ENCODE measurements at places on chromosomes 7 and 10.

- DNase-seq = no peak
Measured at GRCh38 chr10:33623669-33624068, 289.2 kb upstream of the NRP1 start.

GRCh38 chr10:3568983-3569382, 216.0 kb downstream of the KLF6 start:
- DNase-seq = no peak

GRCh38 chr7:130841416-130841815, 107.4 kb upstream of the KLF14 start:
- no peak for DNase-seq

GRCh38 chr7:80583901-80584300, 54.5 kb upstream of the CD36 start:
- no peak for DNase-seq

DNA sequence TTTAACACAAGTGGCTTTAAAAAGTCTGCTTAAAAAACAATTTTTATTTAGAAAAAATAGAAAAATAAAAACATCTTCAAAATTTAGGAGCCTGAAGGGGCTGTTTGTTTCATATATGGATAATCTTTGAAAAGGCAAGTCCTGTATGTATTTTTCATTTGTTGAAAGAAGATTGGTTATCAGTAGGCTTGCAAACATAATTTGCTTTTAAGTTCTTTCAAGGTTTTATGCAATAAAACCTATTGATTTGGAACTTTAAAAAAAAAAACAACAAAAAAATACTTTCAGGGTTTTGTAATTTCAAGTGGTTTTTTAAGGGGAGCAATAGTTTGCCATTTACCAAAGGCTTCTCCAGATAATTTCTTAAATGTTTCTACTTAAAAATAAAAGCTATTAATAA, 35.6 kb downstream of the MPLKIP start:
- DNase-seq = no peak

DNA sequence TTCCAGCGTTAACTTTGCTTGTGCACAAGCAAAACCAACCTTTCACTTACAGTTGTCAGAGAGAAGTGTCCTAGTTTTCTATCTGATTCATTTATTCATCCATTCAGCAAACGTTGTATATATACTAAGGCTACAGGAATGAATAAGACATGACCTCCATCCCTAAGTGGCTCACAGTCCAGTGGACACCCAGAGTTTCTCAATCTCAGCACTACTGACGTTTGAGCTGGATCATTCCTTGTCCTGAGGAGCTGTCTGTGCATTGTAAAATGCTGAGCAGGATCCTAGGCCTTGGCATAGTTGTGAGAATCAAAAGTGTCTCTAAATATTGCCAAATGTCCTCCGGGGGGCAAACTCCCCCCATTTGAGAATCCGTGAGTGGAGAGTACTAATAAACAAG, 166.7 kb upstream of the PRKCQ start:
- DNase-seq = no peak

- no peak for DNase-seq
Measured at GRCh38 chr10:87079106-87079836, 15.4 kb downstream of the GLUD1 start.

DNA sequence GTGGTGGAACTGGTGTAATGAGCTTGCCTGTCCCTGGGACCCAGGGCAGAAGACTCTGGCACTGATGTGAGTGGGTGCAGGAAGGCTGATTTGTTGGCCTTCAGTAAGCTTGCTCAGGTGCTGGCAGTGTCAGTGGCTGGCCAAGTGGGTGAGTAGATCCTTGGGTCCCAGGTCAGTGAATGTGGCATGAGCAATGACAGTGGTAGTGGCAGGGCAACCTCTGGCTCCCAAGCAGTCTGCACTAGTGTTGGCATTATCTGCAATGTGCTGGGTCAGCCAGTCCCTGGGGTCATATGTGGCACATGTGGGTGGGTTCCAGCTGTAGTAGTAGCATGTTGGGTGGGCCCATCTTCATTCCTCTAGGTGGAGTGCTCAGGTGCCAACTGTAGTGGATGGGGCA, 640.9 kb upstream of the GRM3 start:
- DNase-seq = no peak

DNA sequence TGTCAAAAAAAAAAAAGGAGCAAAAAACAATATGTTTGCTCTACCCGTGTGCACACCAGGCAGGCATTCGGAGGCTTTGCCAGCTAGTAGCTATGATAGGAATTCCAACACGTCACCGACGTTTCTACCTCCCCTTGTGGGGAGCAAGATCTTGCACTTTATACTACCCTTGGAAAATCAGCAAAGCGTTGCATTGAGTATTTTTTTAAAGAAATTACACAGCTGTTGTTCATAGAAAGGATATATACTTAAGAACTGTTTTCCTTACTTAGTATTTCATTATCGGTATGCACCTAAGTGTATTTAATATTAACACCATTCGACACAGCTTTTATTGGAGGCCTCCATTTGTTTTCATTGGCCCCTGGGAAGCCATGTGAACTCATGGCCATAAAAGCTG, 159.9 kb upstream of the MGMT start:
- no peak for DNase-seq

GRCh38 chr10:79166312-79166721, 97.6 kb downstream of the ZMIZ1 start:
- no peak for DNase-seq

DNA sequence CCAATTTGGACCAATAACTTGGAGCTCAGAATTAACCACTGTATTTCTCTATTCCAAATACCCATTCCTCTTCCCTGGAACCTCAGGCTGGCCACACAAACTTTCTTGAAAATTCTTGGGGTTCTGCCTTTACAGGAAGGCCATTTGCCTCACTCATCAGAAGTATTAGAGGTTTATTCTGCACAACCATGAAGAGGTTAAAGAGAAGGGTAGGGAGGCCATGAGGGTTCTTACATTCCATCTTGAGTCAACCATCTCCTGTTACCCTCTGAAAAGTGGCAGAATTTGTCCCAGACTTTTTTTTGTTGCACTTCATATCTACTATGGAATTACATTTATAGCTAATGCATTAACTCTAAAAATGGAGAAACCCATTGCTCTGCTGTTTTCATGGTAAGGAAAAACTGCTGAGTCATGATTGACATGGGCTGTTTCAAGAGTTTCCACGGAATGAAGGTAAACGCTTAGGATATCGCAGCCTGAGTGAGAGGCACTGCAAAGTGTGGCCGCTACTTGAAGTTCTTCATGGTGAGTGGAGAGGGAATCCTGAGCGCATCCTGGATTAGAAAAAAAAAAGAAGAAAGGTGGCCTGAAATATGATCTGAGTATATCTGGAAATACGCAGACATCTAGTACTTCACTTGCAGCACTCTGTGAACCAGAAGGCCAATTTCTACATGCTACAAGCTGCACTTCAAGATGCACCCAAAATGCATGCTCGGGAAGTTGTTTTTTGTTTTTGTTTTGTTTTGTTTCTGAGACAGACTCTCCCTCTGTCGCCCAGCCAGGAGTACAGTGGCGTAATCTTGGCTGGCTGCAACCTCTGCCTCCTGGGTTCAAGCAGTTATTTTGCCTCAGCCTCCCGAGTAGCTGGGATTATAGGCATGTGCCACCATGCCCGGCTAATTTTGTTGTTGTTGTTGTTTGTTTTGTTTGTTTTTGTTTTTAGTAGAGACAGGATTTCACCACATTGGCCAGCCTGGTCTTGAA, 83.7 kb downstream of the KIAA1217 start:
- DNase-seq = no peak

- no peak for DNase-seq
Measured at GRCh38 chr10:2207246-2207922, 470.1 kb upstream of the ADARB2 start.

- DNase-seq = no peak
Measured at GRCh38 chr7:101545441-101546190, 83.5 kb downstream of the MYL10 start.

DNA sequence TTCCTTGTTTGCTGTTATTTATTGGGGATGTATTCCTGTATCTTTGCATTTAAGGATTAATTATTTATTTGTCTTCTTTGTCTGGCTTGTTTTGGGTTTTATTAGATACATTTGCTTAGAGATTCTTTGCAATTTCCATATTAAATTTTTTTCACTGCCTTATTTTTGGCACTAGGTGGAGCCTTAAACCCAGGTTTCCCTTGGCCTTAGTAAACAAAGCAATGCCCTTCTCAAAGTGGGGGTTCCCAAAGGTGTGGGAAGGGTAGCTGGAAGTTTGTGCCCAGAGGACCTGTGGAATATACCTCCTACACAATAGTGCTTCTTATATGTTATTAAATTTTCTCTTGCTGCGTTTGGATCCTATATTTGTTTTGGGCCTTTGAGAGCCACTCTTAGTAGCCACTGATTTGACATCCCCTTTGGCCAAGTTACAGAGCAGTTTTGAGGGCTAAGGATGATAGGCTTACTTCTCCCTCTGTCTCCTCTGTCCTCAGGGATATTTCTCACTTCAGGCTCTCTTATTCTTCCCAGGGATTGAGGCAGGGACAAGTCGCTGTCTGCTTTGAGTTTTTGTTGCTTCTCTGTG, 162.3 kb downstream of the ITGB1 start:
- peak; percentile 2 for DNase-seq

GRCh38 chr7:131652194-131652593, 95.8 kb upstream of the PODXL start:
- DNase-seq = no peak

GRCh38 chr7:135217645-135218509, 6.6 kb upstream of the WDR91 start:
- DNase-seq = no peak

GRCh38 chr10:83023662-83024061, 1115.6 kb upstream of the GHITM start:
- DNase-seq = no peak

- DNase-seq = no peak
Measured at GRCh38 chr10:99661377-99661763, 2.1 kb downstream of the ENTPD7 start.

DNA sequence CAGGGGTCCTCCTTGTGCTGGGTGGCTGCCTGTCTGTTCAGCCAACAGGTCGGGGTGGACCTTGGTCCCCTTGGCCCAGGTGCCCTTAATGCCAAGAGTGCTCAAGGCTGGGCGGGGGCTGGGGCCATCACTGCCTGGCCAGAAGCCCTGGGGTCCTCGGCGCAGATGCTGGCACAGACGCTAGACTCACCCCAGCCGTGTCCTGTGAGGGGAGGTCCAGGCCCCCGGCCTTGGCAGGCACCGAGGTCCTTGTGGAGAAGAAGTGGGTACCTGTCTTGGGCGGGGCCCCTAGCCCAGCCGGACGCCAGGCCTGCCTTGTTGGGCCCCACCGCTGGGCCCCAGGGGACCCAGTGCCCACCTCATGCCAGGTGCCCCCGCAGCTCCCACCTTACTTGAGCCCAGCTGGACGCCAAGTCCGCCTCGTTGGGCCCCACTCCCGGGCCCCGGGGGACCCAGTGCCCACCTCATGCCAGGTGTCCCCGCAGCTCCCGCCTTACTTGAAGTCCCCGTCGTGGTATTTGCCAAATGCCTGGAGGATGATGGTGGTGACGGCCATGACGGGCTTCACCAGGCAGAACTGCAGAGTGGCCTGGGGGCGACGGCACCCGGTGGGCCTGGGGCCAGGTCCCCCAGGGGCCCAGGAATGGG, 6.5 kb downstream of the TMEM184A start:
- DNase-seq = no peak

DNA sequence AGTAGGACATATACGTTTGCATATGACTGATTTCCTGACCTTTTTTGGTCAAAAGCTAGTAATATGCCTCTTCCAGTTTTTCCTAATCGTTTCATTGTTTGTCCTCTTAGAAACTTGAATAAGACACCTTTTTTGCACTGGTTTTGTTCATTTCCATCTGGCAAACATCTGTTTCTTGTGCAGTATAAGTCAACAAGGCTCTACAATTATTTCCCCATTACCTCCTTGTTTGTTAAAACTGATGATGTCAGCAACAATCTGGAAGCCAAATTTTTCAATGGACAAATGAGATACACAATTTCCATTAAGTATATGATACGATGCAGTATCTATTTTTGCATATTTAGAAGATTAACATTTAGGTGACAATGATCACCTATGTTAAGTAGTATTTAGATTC, 148.8 kb downstream of the NRBF2 start:
- DNase-seq = no peak

GRCh38 chr10:124357561-124357885, 61.2 kb downstream of the OAT start:
- no peak for DNase-seq

DNA sequence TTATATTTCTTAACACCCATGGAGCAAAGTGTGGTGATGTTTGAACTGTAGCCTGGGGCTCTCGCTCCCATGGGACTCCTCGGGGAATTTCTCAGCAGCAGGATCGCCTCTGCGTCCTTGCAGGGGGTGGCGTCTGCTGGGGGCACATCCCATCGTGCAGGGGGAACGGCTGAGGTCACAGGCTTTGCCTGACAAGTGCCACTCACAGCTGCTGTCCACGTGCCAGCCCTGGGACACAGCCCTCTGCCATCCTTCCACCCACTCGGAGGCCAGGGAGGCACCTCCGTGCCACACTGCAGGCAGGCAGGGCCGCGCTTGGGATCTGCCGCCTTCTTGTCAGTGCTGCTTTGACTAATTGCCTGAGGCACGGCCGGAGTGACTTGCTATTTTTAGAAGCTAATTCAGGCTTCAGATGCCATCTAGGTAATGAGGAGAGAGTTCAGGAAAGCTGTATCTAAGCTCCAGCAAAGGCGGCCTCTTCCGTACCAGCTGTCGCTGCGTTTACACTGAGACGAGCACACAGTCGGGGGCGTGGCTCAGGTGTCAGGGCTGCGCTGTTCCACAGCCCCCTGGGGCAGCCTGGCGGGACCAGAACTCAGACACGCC, 45.7 kb downstream of the PITRM1 start:
- DNase-seq = peak; percentile 55

DNA sequence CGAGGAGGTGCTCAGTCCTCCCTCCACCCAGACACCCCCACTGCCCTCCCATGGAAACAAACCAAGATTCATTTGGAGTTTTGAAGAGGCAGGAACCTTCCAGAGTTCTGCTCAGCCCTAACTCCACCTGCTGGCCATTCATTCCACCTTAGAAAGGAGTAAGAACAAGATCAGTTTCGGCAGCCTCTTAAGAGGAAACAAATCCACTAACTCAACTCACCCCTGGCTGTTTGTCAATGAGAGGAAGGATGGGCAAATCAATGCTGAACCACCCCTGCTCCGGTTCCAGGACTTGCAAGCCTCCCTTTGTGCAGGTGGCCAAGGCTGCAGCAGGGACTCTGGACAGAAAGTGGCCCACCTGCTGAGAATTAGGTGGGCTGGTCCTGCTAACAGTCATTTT, 26.2 kb downstream of the CCDC3 start:
- DNase-seq = no peak

Data from DMS 273 treated with DMSO at 0.1 percent for 48 hours (cell line).